ENCODE measurements at places on chromosomes 12 and 14. TPM values are rescaled to one million over a fixed set of nuclear protein-coding genes. Genes with fewer than 3 reads are reported as not detected.

OR4K17 gene
- polyA plus RNA-seq, result not detected

ANG gene
- polyA plus RNA-seq, result 2.6 TPM

DNA sequence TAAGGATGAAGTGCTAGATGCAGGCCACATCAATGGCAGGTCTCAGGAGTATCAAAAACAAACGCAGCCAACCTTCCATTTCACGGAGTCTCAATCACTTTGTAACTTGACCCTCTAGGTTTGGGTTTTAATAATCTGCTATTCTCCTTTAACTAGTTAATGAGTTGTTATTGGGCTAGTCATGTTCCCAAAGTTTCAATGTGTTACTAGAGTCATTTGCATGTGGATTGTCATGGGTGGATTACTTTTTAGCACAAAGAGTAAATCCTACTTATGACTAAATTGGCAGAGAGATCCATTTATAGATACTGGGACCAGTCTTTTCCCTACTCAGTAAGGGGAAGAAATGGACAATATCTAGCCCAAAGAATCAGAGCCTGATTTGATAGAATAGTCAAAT, 151.0 kb downstream of the BCAT1 start:
- no peak for DNase-seq

DNA sequence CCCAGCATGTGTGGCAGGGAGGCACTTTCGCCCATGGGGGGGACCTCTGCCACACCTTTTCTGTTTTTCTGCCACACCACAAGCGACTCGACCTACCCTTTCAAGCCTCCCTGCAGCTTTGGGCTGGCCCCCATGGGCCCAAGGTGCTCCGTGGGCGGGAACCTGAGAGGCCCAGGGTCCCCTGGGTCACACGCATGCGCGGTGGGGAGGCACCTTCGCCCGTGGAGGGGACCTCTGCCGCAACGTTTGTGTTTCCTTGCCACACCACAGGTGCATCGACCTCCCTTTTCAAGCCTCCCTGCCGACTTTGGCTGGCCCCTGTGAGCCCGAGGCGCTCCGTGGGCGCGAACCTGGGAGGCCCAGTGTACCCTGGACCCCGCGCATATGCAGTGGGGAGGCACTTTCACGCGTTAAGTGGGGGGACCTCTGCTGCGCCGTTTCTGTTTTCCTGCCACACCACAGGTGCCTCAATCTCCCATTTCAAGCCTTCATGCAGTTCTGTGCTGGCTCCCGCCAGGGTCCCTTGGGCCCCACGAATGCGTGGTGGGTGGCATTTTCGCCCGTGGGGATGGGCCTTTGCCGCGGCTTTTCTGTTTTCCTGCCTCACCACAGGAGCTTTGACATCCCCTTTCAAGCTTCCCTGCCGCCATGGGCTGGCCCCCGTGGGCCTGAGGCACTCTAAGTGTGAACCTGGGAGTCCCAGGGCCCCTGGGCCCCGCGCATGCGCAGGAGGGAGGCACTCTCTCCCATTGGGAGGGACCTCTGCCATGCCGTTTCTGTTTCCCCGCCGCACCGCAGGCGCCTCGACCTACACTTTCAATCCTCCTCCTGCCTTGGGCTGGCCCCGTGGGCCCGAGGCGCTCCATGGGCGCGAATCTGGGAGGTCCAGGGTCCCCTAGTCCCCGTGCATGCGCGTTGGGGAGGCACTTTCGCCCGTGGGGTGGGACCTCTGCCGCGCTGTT, 332.2 kb downstream of the ALG10 start:
- no peak for DNase-seq

DNA sequence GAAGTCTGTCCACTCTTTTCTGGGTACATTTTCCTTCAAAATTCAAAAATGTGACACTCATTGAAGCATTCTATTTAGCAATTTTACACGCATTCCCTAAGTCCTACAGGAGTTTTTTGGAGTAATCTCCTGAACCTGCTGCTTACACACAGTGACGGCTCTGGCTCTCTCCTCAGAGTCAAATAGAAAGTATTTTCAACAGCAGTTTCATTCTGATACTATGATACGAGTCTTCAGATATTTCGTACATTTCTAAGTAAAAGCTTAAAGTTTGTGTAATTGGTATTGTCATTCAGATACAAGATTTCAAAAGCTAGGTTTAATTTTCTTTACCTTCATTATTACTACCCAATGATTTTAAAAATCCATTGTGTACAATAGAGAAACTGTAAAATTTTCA, 36.4 kb downstream of the PIWIL1 start:
- no peak for DNase-seq

- no peak for DNase-seq
These were observed 15.0 kb upstream of the TMEM30B start for GRCh38 chr14:61296151-61296550.

GRCh38 chr14:90610346-90611040, 205.7 kb downstream of the TTC7B start:
- DNase-seq, result no peak
